ENCODE measurements at places on chromosomes 16 and 17. TPM values are rescaled to one million over a fixed set of nuclear protein-coding genes. Genes with fewer than 3 reads are reported as not detected.

DNA sequence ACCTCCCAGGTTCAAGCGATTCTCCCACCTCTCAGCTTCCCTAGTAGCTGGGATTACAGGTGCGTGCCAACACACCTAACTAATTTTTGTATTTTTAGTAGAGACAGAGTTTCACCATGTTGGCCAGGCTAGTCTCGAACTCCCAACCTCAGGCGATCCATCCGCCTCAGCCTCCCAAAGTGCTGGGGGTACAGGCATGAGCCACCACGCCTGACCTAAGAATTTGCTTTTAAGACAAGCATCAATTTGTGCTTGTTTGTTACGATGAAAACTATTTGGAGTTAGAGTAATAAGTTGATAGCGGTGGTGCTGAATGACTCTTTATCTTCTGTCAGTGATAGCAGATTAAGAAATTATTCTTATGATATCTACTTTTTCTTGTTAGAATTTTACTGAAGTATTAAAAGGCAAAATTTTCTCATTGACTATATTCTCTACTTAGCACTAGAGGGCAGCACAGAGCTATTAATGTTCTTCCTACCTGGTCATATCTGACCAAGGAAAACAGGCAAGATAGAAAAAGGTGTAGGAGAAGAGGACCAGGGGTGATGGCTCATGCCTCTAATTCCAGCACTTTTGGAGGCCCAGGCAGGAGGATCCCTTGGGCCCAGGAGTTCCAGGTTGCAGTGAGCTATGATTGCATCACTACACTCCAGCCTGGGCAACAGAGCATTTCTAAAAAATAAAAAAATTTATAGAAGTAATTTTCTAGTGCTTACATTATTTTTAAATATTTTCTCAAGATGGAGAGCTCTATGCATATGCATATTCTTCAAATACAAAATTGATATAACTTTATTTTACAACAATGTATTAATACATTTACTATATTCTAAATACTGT, 24.5 kb downstream of the STXBP4 start:
- DNase-seq = peak; percentile 10

The HIGD1B gene
- polyA plus RNA-seq = not detected

DNA sequence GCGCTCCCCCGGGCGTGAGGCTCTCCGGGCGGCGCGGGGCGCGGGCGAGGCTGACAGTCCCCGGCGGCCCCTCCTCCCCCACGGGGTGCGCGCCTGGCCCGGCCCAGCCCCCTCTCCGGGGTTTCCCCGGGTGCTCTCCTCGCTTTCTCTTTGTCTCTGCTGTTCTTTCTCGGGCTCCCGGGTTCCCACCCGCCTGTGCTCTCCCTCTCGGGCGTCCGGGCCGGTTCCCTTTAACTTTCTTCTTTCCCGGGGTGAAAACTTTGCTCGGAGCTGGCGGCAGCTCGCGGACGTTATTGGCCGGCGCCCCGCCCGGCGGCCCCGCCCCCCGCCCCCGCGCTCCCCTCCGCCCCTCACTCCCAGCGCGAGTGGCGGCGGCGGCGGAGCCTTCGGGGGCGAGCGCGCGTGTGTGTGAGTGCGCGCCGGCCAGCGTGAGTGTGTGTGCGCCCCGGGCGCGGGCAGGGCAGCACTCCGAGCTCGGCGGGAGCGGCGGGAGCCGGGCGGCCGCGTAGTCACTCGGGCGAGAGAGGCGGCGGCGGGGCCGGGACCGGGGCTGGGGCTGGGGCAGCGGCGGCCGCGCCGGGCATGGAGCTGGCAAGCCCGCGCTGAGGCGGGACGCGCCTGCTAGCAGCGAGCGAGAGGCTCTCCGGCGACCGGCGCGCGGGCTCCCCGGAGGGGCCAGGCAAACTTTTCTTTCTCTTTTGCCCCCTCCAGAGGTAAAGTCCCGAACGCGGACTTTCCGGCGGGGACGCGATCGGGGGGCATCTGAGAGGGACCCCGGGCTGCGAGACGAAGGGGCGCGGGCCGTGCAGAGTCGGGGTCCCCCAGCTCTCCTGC, at the start of gene NTN1:
Gene NTN1, plus strand, starts transcription at position 353 of the 834 bp plus-strand sequence. CDS start 864 bp downstream, outside the sequence.
- DNase-seq = no peak

DNA sequence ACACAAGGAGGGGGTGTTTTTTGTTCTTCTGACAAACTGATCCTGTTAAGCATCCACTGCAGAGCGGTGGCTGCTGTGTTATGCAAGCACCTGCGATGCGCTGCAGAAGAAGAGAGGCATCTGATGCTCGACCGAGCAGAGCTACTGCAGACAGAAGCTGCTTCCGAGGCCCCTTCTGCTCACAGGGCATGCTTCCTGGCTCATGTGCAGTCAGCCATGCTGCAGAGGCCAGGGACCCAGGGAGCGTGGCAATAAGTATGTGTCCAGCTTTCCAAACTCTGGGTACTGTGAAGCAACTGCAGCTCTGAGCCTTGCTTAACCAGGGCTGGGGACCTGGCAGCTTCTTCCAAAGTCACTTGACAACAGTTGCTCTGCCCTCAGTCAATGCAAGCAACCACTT, 448.6 kb upstream of the RBFOX1 start:
- no peak for DNase-seq
